ENCODE measurements at places on chromosomes 5 and 9.
A peak's percentile ranks its signal among the peaks of the same experiment; 100 is the strongest.

DNA sequence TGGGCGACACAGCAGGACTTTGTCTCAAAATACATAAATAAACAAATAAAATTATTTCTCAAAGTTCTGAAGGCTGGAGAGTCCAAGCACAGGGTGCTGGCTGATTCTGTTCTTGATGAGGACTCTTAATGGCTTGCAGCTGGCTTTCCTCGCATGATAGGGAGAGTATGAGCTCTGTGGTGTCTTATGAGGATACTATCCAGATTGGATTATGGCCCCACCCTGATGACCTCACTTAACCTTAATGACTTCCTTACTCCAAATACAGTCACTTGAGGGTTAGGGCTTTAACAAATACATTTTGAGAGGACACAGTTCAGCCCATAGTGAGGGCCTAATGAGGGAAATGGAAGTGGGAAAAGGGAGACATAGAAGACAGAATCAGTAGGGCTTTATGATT is 87.7 kb downstream of the FOCAD start:
- DNase-seq, result no peak

DNA sequence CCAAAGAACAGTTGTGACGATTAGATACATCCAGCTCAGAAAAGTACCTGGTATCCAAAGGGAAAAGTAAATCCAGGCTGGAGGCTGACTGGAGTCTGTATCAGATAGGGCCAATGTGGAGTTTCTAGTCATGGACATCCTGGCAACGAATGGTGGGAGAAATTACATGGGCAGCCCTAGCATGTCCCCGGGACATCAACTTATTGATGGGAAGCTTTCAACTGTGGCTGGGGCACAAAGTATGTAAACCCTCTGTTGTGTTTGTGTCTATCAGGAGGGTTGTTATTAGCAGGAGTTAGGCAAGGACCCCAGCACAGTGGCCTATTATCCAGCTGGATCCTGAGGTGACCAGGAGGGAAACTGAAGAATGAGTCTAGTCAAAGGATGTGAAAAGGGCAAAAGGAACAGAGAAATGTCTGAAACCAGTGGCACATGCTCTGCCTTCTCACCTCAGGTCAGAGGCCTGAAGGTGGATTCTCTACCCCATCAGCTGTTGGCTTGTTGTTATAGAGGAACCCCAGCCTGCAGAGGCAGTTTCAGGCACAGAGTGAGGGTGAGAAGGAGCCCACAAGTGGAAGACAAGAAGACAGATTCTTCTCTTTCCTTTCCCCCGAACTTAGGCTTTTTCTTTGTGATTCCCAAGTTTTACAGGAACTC is 19.9 kb downstream of the IFNW1 start:
- DNase-seq, result no peak

DNA sequence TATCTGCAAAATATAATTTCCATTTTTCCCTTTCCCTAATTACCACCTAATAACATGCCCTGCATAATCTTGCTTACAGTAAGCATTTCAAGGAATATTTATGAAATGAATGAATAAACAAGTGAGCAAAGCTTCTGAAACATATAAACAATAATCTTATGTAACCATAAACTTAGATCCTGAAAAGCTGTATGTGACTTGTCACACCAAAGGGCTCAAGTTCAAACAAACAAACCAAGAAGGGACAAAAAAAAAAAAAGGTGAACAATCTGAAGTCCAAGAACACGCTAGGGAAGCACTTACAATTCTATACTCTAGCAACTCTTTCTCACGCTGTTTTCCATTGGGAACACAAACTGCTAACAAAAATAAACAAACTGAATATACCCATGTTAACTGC is 36.3 kb downstream of the PLPP1 start:
- no peak for DNase-seq

DNA sequence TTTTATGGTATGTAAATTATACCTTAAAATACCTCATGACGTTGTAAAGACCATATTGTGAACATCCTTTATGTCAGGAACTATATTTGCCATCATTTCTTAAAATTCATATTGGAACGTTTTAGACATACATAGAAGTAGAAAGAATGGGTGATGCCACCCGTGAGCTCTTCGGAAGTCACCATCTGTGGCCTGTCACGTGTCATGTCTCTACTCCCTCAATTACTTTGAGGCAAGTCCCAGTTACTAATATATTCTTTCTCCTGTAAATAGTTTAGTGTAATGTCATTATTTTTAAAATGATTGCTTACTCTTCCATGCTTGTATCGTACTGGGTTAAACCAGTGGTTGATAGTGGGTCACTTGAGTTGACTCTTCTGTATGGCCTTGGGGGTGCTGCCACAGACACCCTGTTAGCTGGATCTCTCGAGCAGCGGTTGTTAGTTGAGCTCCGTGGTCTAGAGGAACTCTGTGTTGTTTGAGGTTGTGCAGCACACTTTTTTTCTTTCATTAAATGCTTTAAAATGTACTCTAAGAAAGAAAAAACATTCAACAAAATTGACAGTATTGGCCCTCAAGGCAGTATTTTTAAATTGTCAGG is 66.2 kb downstream of the TRIO start:
- no peak for DNase-seq

GRCh38 chr9:133513214-133514100 is 11.3 kb downstream of the MYMK start:
- DNase-seq, result no peak

- no peak for DNase-seq
Measured at GRCh38 chr5:98593418-98593817, 180.0 kb upstream of the RGMB start.

- no peak for DNase-seq
Measured at GRCh38 chr5:131318455-131318854, 54.6 kb downstream of the CDC42SE2 start.

DNA sequence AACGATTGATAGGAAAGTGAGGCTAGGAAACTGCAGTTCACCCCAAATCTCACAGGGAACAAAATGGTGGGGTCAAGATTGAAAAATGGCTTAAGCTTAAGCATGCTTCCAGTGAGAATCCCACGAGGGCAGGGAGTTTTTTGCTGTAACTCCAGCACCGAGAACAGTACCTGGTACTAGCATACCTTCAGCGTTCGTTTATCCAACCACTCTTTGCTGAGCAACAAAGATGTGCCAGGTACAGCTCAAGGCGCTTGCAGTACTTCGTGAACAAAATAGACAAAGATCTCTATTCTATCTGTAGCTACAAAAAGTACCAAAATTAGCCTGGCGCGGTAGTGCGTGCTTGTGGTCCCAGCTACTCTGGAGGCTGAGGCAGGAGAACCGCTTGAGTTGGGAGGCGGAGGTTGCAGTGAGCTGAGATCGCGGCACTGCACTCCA is 778 bp upstream of the PPP6C start:
- no peak for DNase-seq

DNA sequence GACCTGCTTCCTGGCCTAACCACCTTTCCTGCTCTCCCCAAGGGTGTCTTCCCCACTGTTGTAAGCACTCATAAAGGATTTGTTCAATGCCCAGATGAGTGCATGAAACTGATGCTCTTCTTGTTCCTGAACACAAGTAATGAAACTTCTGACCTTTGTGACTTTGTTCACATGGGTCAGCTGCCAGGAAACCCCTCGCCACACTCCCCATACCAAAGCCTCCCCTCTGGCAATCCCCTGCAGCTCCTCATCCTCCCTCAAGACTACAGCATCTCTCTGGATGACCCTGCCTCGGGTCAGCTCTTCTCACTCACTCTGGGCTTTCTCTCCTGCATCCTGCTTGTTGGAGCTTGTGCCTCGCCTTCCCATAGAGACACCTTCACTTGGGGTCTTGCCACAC is 72.2 kb upstream of the SPTLC1 start:
- DNase-seq, result no peak

GRCh38 chr5:75510417-75510835 is 1.0 kb downstream of the CERT1 start:
- DNase-seq, result no peak

DNA sequence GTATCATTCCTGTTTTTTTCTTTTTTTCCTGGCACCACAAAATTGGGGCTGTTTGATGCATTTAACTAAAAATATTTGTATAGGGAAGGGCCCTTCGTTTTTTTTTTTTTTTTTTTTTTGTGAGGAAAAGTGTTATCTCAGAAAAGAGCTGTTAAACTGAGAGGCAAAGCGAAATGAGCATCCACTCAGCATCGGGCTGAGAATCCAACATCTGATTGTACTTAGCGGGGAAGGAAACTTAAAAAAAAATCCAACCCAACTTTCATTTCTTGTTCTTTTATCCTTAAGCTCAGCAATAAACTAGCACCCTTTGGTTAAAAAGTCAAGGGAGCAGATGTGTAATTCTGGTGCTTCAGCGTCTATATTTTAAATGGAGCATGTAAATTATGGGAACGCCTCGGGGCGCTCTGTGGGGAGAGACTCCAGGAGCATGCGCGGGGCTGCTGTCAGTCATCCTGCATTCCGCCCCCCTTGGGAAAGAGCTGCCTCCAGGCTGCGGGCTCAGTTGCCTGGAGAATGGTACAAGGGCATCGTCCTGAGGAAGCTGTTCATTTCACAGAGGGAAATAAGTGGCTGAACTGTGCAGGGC is 33.3 kb downstream of the DMRT2 start:
- no peak for DNase-seq

DNA sequence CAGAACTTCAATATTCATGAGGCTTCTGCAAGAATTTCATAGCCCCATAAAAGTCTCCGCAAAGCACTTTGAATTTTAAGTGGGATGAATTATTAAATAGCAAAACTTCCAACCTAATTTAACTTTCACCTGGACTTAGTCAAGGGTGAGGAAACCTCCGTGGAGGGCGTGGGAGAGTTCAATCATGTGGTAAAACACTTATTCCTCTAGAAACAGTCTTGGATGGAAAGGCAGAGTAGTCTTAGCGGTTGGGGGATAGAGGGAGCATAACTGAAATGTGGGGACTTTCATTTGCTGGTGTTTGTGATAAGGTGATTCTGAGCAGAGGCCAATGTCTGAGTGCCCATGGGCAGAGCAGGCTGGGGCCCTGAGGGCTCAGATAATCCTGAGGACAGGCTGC is 241.9 kb downstream of the IRX1 start:
- no peak for DNase-seq

DNA sequence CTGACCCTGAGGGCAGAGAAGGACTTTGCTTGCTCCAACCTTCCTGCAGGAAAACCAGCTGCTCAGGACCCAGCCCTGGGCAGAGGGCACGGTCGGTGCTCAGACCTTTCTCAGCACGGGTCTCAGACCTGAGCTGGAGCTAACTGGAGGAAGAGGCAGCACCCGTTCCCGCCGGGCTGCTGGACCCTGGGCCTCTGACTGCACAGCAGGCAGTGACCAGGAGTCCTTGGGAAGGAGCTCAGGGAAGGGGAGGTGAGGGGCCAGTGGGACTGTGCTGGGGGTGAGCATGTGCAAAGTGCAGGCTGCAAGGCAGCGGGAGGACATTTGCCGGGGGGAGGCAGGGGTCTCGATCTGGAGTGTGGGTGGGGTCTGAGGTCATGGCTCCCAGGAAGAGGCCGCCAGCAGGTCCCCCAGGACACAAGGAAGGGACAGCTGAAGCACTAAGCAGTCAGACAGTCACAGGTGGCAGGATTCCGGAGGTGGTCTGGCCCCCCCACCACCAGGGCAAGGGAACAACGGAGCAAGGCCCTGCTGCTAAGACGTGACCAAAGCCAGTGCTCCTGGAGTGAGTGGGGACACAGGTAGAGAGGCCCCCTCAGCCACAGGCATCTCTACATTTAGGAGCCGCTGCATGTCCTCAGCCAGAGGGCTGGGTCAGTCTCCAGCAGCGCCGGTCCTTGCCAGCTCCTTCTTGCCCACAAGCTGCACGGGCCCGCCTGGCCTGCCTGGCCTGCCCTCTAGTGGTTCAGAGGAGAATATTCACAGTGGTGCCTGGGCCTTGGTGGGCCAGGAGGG is 4.8 kb upstream of the DPM2 start:
- no peak for DNase-seq

GRCh38 chr5:134140530-134141201 is 26.2 kb downstream of the TCF7 start:
- DNase-seq, result peak; percentile 34

DNA sequence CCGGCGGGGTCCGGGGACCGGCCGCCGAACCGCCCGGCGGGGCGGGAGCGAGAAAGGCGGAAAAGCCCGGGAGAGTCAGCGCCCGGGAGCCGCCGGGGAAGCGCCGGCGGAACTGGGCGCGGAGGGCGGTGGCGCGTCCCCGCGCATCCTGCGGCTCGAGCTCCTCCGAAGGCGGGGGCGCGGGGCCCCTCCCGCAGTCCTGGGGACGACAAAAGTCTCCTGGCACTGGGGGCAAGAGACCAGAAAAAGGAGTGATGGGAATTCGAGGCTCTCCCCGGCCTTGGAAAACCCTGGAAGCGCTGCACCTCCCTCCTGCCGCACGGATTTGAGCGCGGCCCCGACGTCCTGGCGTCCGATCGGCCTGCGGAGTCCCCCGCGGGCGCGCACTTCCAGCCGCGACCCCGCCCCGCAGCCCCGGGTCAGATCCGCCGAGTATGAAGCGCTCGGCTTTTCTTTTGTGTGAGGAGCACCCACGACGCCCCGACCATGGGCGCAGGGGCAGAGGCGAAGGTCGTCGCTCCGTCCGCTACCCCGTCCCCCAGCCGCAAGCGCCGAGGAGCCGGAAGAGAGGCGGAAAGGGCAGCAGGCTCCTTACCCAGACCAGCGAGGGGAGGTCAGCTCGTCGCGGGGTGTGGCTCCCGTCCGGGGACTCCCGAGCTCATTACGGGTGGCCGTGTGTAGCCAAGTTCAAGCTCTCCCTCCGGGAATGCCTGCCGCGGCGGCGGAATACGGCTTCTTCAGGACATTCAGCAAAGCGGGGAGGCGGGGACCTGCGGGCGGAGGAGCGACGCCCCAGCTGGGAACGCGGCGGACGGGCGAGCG is at the start of gene EPB41L4A:
Gene EPB41L4A (minus strand): TSS at position 114 of the 822 bp plus-strand sequence. CDS start 238 bp downstream, outside the sequence.
- no peak for DNase-seq

DNA sequence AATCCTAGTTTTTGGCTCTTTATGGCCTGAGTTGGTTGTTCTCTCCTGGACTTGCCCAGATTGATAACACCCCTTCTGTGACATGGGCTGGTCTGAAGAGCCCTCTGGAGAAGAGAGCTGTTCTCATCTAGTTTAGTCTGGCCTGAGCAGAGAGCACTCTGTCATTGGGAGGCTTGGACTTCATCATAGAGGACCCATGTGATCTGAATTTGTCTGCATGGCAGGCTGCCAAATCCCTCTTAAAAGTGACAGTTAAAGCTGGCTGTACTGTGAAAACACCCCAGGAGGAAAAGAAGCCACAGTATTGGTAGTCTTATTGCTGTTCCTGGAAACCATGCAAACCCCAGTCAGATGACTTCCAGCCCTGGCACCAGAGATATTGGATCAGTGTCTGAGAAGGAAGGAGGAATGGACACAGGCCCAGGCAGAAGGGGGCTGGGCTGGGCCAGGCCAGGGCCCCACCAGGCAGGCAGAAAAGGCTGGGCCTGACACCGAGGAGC is 3.7 kb upstream of the WDR31 start:
- no peak for DNase-seq

DNA sequence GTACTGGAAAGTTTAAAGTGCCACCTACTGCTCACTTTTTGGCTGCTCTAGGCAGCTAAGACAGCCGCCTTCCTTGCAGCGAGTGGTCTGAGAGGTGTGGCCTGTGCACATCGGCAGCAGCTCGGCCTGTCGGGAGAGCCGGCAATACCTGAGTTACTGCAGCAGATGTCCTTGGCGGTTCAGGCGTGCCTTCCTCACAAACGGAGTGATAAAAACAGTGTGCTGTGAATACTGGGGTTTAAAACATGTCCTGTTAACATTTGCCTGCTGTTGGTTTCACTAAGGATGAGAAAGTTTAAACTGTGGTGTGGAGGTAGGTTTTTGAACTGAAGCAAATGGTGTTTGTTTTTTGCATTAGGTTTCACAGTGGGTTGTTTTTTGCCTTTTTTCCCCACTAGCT is 12.9 kb downstream of the TRAF2 start:
- DNase-seq, result no peak
